ENCODE measurements at places on chromosomes 2 and 18.

- no peak for DNase-seq
These were observed 19.7 kb upstream of the ST3GAL5 start for GRCh38 chr2:85908506-85908905.

DNA sequence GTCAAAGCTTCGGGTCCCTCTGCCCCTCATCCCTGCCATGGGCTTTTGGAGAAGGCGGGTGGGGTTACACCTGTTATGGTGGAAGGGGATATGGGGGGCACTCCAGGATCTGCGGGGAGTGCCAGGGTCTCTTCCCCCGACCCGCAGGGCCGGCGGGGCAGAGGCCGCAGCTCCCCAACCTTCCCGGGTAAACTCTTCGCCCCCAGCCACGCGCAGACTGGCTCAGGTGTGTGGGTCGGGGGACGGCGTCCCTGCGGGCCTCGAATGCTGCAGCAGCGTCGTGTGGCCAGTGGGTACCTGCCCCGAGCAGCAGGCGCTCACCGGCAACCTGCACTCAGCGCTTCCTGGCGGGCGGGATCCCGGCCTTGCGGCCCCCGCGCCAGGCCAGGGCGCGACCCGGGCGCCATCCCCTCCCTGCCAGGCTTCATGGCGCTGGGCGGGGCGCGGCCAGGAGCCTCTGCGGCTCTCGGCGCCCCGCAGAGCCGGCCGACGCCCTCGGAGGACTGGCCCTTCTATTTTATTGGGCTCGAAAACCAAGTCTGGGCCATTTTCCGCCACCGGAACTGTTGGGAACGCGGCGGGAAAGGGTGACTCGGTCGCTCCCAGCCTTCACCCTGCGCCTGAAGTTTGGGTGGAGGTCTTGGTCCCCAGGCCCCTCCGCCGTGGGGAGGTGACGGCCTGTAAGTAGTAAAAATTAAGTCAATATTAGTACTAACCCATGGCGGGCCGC is 4.5 kb downstream of the GBX2 start:
- DNase-seq = no peak

- DNase-seq = peak; percentile 71
These were observed 48.8 kb downstream of the C2orf42 start for GRCh38 chr2:70141902-70142589.

- DNase-seq = no peak
These were observed 185.4 kb upstream of the NCKAP5 start for GRCh38 chr2:133753665-133754064.

DNA sequence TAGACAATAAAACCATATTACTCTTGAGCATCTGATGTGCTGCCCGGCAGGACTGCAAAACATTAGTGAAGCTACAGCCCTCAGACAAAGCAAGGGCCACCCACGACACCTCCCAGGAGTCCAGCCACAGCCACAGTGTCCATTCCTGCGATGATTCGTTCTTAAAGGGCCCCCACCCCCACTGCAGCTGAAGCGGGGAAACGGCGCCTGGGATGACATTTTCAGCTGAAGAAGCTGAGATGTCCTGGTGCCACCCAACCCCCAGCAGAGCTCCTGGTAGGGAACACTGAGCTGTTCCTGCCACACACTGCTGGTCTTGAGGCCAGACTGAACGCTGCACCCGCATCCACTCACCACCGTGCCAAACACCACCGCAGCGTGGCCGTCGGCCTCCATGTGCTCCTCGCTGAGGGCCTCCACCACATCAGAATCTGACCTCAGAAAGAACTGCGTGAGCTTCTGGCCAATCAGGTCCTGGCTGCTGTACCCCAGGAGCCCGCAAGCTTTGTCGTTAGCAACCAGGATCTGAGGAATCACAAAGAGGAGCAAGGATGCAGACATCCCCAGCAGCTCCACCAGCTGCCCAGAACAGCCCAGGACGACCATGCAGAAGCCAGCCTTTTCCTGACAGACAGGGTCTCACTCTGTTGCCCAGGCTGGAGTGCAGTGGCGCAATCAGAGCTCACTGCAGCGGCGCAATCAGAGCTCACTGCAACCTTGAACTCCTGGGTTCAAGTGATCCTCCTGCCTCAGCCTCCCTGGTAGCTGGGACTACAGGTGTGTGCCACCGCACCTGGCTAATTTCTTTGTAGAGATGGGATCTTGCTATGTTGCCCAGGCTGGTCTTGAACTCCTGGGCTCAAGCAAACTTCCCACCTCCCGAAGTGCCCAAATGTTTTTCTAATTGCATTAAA is 9.5 kb downstream of the PASK start:
- DNase-seq = no peak

Measured in activated CD4-positive, alpha-beta T cell treated with anti-CD3 and anti-CD28 coated beads for 4 hours (primary cell).